Activated CD4-positive, CD25-positive, alpha-beta regulatory T cell (primary cell): ENCODE measurements at places on chromosomes 12 and 14.

- DNase-seq: no peak
These were observed 69.8 kb upstream of the ESRRB start for GRCh38 chr14:76306131-76306530.

DNA sequence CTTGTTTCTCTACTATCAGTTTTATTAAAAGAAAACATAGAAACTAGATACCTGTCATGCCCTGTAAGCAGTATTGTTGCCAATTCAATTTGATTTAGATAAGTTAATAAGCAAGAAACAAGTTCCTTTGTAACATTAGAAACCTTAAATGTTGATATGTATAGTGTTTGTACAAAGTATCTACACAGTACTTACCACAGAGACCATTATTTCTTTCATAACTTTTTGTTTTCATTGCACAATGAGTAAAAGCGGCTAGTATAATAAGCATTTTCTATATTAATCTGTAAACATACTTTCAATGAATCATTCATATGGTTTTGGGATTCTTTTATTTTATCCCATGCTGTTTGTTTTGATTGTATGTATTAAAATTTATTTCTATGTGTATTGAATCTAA, 305.1 kb downstream of the TTC6 start:
- no peak for DNase-seq

DNA sequence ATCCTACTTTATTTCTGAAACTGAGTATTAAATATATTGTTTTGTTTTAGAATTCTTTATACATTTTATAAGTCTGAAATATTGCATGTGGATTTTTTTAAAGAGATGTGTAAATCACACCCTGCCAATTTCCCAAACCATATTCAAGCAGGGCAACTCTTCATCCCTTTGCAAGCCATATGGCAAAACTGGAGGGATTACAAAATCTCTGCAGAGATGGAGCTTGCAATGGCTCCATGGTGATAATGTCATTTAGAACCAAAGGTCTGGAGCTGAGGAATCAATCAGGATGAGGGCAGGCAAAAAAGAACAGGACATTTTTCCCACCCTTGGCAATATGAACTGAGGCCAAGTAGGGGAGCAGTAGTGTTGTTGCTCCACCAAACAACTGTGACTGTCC, 173.4 kb downstream of the BMP4 start:
- no peak for DNase-seq

GRCh38 chr12:108649669-108650068, 16.0 kb upstream of the SELPLG start:
- no peak for DNase-seq

- DNase-seq: no peak
These were observed 14.2 kb upstream of the PPP1R1A start for GRCh38 chr12:54602661-54603060.

- no peak for DNase-seq
These were observed 265.7 kb downstream of the AKAP6 start for GRCh38 chr14:32594766-32595165.

DNA sequence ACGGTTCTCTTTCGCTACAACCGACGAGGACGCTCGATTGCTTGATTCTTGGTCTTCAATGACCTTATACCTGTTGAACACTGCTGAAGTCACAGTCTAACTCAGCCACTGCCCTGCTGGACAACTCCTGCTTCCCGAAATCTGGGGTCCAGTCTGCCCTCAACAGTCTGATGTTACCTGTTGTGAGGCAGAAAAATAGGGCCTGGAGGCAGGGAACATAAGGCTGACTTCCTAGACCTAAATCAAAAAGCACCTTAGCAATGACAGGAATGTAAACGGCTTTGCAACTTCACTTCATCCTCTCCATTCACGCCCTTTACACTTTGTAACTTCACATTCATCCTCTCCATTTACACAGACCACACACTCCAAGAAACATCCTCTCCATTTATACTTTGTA, 597 bp upstream of the GLTP start:
- DNase-seq: no peak

- DNase-seq: no peak
These were observed 97.7 kb downstream of the SETD3 start for GRCh38 chr14:99382781-99383471.

DNA sequence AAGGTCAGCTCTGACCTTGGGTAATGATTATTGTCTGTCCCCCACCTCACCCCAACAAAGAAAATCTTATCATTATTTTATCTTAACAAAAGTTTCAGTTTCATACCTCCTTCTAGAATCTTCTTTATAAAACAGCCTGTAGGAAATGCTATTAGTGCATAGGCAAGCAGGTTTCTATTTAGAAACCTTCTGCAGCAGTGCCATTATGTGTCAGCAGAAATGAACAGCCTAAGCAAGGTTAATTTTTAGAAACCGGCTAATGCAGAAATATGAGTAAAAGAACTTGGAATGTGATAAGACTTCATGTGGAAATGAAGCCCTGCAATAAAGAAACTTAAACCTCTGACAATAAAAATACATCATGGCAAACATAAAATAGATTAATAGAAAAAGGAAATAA, 814.4 kb downstream of the FSCB start:
- no peak for DNase-seq

DNA sequence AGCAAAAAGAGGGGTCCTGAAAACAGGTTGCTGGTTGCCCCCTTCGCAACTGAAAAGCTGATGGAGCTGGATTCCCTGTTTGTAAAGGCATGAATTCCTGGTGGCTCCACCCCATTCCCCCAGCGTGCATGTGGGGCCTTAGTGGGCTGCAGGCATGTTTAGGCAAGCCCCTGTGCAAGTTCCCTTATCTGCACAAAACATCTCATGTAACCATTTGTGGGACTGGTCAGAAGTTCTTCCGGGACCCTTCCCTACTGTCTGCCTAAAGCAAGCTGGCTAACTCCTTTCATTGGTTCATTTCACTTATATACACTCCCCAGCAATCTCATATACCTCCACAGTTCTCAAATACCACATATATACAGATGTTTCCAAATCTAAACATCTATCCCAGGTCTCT, 24.0 kb upstream of the HIGD1C start:
- DNase-seq: no peak

DNA sequence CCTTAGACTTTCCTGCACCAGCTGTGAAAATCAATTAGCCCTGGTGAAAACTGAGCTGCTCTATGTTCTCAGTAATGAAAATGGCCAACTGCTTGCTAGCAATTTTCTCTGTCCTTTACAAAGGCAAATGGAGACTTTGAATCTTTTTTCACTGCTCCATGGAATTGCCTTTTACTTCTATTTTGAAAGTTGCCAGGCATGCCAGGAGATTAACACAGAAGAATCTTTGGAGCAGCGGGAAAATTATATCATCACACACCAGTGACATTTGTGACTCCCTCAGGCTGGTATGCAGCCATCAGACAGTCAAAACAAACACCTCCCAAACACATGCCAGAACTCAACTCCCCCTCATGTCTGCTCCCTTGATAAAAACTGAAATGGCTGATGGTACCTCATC, 872.0 kb upstream of the FLRT2 start:
- DNase-seq: no peak

DNA sequence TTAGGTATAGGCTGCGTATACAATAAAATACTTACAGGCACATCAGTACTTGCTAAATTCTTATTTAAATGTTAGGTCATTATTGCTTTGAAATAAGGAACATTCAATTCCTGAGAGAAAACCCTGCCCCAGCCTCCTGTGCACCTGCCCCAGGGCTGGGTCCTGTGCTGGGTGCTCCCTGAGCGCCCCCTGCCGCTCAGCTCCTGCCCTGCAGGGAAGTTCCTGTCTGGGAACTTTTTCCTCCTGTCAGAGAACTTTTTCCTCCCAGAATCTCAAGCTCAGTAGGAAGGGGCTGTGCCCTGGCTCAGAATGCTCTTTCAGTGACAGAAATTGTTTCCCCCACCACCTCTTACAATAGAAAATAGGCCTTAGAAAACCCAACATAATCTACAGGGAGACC, 751.1 kb downstream of the TMEM121 start:
- DNase-seq: no peak

- no peak for DNase-seq
These were observed 115.3 kb upstream of the PLEKHA5 start for GRCh38 chr12:19014240-19014639.

- DNase-seq: no peak
These were observed 1098.7 kb downstream of the BCL11B start for GRCh38 chr14:98173305-98173704.

GRCh38 chr12:80692114-80692513, 15.3 kb upstream of the MYF6 start:
- no peak for DNase-seq
